ENCODE measurements at places on chromosomes 11 and 22.

GRCh38 chr22:48795664-48796063, 1032.0 kb downstream of the BRD1 start:
- DNase-seq, result no peak

- DNase-seq, result no peak
Observed at GRCh38 chr11:10410844-10411200, 44.2 kb upstream of the AMPD3 start.

DNA sequence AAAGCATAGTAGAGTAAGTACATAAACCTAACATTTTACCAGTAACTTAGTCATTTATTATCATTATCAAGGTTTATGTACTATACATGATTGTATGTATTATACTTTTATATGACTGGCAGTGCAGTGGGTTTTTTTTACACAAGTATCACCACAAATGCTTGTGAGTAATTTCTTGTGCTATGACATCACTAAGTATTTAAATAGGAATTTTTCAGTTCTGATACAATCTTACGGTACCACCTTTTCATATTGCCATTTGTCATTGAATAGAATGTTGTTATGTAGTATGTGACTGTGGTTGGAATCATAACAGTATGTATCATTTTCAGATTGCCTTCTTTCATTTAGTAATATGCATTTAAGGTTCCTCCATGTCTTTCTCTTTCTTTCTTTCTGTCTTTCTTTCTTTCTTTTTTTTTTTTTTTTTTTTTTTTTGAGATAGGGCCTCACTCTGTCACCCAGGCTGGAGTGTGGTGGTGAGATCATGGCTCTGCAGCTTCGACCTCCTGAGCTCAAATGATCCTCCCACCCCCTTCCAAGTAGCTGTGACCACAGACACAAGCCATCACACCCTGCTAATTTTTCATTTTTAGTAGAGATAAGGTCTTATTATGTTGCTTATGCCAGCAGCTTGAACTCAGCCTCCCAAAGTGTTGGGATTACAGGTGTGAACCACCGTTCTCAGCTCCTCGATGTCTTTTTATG, 18.6 kb downstream of the ATM start:
- DNase-seq, result no peak

GRCh38 chr11:85236211-85236610, 390.9 kb downstream of the DLG2 start:
- no peak for DNase-seq

- no peak for DNase-seq
Observed at GRCh38 chr22:44450503-44450902, 47.5 kb downstream of the RTL6 start.

GRCh38 chr11:93645938-93646337, 15.5 kb upstream of the CEP295 start:
- DNase-seq, result no peak

- DNase-seq, result no peak
Observed at GRCh38 chr11:77770629-77771028, 49.9 kb downstream of the RSF1 start.

DNA sequence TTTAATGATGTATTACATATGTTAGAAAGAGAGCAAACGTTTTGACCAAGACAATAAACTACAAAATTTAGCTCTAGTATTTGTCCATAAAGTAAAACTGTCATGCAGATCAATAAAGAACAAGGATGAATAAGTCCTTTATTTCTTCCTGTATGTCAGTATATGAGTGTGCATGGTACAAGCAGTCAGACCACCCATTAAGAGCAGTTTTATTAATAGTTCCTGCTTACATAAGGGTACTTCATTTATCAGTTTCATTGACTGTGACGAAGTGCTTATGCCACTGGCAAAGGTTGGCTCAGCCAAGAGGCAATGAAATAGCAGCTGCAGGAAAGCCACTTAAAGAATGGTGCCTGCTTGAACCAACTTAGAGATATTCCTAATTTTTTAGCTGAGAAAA, 913.0 kb upstream of the CNTN5 start:
- no peak for DNase-seq

GRCh38 chr11:107504981-107505380, 47.4 kb upstream of the CWF19L2 start:
- DNase-seq, result no peak

GRCh38 chr22:42902875-42903510, 45.9 kb upstream of the ARFGAP3 start:
- DNase-seq, result no peak

DNA sequence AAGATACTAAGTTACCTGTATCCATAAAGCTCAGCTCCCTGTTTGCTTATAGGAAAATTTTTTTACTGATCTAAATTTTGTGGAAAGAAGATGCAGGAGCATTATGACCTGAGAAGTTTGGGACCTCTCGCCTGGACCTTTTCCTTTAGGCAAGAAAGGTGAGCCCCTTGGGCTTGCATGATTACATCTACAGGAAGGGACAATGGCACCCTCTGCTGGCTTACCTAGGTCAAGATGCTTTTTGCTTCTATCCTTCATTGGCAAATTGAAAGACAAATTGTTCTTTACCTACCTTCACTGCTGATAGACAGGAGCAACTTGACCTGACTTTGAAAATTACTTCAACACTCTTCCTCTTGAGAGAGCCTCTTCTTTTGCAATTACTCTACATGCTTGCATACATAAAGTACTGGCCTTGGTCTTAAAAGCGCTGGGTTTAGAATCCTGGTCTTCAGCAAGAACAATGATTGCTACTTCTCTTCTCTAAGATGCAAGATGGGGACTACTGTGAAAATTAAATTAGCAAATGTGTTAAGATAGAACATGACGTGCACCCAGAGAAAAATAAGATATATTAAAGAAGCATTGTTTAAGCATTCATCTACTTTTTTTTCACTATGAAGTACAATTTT, 147.2 kb downstream of the TRPC6 start:
- DNase-seq, result peak; percentile 36

- no peak for DNase-seq
Observed at GRCh38 chr11:11512502-11512901, 109.3 kb downstream of the GALNT18 start.

DNA sequence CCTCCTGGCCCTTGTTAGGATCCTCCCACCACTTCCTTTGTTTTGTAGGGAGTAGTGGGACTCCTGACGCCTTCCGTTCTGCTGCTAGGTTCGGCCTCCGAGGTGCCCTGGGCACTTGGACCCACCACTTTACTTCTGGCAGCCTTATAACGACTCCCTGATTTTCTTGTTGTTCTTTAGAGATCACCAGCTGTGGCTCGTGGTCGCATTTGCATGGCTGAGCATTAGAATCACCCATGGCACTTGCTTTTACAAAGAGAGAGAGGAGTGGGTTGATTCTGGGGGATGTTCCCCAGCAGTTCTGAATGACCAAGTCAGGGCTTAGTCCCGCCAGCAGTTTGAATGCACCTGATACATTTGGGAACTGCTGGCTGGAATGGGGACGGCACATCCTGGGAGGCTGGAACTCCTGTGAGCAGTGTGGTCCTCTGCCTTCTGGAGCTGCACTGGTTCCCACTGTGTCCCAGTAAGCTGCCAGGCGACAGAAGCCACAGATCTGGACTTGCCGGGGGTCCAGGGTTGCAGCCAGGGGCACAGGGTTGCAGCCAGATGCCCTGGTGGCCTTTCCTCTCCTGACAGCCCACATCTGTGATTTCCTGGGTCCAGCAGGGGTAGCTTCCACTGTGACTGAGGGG, 4.1 kb downstream of the TUB start:
- DNase-seq, result no peak

DNA sequence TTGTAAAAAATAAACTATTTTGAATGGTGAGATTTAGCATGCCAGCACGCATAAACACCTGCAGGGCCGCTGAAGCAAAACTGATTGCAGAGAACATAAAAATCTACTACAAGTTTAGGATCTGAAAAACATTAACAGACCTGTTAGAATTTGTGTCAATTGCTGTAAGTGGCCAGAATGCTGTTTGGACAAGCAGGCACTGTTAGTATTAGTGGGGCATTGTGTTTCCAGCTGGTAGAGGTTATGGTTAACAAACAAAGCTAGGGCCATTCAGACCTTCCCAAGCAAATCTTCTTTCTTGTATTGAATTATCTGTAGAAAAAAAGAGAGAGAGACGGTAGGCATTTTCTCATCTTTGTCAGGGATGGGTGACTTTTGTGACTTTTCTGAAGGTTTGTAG, 57.6 kb upstream of the OLFML1 start:
- DNase-seq, result peak; percentile 33

DNA sequence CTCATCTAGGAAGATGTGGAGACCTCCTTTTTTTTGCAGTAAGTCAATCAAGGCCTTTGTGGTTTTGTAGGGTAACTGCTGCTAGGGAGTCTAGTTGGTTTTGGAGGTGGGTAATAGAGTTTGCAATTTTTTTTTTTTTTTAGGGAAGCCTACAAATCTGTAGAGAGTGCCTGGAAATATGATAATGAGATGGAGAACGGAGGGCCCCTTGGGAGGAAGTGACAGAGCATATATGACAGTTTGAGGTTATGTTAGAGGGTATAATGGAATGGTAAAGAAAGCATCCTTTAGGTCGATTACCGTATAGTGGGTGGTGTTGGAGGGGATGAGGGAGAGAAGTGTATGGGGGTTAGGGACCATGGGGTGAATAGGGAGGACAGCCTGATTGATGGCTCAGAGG, 98.3 kb downstream of the ELP4 start:
- no peak for DNase-seq

GRCh38 chr11:56700914-56701485, 2.1 kb downstream of the OR9G1 start:
- no peak for DNase-seq

- DNase-seq, result no peak
Observed at GRCh38 chr11:16876053-16876752, 137.8 kb downstream of the C11orf58 start.

DNA sequence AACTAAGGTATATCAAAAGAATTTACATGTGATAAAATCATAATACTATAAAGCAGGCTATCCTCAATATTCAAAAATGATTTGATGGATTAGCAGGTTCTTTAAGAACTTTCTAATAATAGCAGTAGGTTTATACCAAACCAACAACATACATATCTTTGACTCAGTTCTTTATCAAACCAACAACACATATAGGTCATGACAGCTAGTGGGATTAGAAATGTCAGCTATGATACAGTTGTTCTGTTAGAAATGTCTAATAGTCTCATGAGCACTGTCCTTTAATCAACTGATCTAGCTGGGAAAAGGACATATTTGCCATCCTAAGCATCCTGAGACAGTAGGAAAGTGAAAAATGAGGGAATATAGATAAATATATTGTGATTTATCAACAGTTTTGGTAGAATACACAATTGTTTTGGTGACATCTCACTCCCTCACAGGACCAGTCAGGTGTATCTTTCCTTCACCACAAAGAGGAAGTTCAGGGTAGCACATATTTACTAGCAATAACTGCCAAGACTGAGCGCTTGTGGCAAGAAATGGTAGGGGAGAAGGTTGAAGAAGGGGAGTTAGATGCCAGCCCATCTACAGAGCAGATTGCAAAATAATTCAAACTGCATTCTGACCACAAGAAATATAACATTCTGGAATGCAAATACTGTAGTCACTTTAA, 90.8 kb upstream of the APOA1 start:
- no peak for DNase-seq

- DNase-seq, result no peak
Observed at GRCh38 chr11:13073119-13073981, 64.2 kb downstream of the RASSF10 start.

GRCh38 chr11:74701351-74701750, 29.9 kb downstream of the CHRDL2 start:
- DNase-seq, result no peak

DNA sequence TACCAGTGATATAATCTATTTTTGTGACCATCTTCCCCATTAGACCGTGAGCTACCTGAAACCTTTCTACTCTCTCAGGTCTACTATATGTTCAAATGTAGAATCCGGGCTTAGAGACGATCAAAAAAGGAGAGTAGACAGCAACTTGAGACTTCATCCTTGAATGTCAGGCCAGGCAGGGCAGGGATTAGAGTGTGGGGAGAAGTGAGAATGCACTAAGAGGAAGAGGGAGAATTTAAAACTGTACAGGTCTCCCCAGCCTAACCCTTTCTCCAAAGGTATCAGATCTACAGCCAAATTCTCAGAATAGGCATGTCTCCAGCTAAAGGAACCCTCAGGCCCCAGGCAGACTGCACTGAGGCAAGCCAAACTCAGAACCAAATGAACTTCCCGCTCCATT, 935 bp downstream of the LAMTOR1 start:
- DNase-seq, result no peak

DNA sequence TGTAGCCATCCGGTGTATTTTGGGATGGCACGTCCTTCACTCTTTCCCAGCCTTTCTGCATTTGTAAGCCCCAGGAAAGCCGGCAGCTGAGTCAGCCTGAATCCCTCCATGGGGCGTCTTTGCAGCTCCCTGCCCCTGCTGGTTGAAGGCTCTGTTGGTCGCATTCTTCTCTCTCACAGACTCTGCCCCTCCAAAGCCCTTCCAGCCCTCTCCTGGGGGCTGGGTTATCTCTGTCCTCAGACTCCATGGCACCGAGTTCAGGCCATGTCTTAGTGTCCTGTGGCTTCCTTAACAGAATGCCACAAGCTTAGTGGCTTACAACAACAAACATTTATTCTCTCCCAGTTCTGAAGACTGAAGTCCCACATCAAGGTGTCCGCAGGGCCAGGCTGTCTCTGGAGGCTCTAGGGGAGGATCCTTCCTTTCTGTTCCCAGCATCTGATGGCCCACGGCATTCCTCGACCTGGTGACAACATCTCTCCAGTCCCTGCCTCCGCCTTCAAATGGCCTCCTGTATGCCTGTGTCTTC, 62.2 kb downstream of the BCR start:
- DNase-seq, result no peak

GRCh38 chr11:1870721-1871466, 18.0 kb downstream of the LSP1 start:
- no peak for DNase-seq

DNA sequence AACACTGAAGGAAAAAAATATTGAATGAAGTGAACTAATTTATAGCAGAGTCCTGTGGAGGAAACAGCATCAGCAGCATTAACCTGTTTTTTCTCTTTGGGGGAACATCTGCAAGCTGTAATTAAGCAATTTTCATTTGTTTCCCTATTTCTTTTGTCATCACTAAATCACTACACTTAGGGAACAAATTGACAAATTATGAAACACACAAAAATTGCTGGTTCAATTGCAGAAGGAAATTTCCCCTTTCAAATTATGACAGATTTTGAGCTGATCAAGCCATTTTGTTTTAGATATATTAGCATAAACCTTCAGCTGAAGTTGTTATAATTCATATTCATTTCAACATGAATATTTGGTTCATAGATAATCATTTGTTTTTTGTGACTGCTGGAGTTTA, 22.2 kb upstream of the RAG2 start:
- DNase-seq, result no peak
